ENCODE measurements at places on chromosomes 1 and 21.

- no peak for DNase-seq
These were observed 62.1 kb downstream of the DEGS1 start for GRCh38 chr1:224245188-224245587.

GRCh38 chr1:151783796-151784195 is 6.5 kb downstream of the TDRKH start:
- no peak for DNase-seq

DNA sequence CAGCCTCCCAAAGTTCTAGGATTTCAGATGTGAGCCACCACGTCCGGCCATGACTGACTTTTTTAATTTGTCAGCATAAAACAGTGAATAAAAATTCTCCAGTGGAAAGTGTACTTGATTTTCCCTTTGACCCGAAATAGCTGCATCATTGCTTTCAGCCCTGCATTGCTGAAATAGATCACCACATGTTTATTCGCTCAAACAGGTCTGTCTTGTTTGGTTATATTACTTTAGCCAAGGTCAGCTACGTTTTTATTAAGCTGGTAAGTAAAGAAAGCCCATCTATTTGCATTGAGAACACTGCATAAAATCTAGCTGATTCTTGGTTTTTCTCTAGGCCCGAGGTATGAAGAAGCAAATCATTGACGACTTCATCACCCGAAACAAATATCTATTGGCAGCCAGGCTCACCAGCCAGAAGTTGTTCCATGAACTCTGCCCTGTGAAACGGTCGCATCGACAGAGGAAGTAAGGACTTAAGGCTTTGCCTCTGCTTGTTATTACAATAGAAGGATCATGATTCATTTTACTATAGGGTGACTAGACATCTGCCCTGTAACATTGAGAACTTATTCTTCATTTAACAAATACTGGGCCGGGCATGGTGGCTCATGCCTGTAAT is 25.6 kb downstream of the AGMAT start:
- no peak for DNase-seq

DNA sequence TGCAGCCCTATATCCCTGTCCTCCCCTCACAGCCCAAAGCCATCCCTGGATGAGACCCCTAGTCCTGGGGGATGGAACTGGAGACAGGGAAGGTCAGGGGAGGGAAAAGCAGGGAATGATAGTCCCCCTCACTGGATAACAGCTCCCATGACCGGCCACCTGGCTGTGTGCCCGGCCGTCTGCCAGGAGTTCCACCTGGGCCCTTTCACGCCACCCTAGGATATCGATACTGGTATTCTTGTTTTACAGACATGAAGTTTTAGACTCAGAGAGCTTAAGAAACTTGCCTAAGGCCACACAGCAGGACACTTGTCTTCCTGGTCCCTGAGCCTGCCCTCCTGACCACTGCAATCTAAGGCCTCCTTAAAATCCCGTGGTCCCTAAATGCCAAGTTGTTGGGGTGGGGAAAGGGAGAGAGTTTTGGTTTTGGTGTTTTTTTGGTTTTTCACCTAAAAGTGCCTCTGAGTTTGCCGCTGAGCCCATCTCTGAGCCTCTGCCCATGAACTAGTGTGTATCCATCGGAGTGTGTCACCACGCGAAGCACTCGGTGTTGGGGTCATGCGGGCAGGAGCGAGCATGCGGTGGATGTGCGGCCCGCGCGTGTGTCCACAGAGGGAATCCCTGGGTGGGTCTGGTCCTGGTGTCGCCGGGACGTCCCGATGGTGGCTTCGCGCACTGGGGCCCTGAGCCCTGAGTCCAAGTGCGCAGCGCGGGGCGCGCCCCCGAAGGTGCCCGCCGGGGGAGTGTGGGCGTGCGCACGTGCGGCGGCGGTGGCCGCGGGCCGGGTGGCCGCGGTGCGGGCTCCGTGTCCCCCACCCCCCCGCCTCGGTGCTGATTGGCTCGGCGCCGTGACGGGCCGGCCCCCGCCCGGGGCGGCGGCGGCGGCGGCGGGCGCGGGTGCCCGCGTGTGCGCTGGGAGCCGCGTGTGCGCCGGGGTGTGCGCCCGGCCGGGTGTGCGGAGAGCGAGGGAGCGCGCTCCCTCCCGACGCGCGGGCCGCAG is at the start of gene EPHA8:
EPHA8 (plus strand) TSS at position 906 of the 1,000 bp plus-strand sequence. CDS start 147 bp downstream, outside the sequence.
- DNase-seq = no peak

DNA sequence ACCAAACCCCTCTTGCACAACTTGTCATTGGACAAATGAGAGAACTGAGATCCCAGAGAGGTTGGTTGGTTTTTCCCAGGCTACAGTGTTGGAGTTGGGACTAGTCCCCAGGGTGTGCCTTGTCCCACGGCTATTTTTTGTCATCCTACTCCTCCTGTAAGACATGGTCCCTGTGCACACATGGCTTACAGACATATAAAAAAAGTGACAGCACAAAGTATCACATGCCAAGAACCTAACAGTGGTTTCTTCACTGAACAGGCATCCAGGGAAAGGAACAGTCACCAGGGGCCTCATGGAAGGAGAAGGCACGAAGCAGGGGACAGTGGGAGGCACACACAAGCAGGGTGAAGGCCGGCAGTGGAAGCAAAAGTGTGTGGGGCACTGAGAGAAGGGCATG is 36.5 kb downstream of the SERBP1 start:
- no peak for DNase-seq

DNA sequence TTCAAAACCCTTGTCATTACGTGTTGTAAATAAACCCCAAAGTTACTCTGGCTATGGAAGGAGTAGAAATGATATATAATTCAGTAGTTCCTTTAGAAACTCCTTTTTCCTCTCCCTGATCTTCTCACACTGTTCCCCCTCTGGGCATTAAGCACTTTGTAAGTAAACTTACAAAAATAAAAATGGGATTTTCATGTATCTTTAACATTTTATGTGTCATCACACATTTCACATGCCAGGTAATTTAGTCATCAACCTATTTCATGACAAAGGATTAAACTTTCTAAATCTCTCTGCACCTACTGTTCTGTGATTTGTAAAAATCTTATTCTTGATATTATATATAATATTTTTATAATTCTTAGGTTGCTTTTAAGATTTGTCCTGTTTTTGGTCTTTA is 176.9 kb downstream of the NEK7 start:
- DNase-seq = no peak

Data from NCI-H2107 (cell line).